AG10803 (cell line): ENCODE measurements at places on chromosomes 1 and 21.

DNA sequence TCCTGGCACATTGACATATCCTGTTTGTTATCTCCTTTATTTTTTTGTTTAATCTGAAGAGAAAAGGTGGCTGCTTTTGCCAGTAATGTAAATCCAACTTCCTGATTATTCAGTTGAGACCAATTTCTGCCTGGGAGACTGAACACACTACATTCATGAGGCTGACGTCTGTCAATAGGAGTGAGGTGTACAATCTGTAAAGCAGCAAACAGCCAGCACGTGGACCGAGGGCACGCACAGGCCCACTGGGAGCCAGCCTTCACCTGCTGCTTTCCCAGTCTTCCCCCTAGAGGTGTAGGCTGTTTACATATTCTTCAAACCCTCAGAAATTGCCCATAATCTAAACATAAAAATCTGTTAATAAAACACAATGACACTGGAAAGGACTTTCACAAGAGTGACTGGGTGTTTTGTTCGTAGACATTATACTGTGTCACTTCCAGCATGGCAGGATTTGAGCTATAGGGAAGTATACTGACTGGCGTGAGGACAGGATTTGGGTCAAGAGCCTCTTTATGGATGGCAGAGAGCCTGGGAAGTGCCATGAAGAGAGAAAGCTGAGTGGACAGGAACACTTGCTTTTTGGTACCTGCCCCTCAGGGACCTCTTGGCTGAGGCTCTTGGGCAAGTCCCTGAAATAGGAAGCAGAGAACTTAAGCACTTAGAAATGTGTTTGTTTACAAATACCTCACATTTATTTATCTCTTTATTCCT lies 552.9 kb upstream of the CAMK1G start:
- no peak for DNase-seq

- no peak for DNase-seq
Observed at GRCh38 chr1:89831462-89832120, 10.8 kb downstream of the LRRC8D start.

DNA sequence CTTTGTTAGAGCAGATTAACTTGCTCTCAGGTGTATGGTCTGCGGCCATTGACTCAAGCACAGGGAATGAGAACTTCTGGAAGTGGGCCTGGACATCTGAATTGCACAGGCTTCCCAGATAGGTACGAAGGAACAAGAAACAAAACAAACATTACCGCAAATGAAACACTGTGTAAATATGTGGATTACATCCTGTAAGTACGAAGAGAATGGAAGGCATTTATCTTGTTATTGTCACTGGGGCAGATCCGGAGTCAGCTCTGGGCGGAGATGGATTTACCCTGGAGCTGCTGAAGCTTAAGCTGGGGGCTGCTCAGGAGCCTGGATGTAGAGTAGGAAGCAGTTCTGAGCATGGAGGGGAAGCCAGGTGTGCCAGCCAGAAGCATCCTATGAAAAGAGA lies 6.8 kb downstream of the HES2 start:
- no peak for DNase-seq

DNA sequence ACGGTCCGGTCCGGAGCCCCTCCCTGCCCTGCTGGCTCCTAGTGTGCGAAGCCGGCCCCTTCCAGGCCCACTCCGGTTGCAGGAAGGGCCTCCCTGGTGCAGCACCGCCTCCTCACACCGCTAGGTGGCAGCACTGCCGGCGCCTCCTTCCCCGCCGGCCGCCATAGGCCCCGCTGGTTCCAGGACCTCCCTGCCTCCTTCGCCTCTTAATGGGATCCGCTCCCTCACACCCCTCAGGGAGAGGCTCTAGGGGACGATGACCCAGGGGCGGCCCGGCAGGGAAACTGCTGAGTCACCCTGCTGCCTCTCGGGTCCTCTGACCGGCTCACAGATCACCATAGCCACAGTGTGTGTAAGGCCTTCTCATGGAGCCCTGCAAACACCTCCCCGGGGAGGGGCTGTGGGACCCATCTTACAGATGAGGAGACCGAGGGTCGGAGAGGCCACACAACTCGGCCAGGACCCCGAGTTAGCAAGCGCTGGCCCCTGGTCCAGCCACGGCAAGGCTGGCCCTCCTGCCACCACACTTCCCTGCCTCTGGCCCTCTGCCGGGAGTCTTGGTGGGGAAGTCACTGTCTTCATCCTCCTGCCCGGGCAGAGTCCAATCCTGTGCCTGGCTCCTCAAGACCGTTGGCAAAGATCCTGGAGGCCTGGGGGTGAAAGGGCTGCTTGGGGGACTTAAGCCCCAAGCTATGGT lies 1.6 kb upstream of the AJAP1 start:
- peak; percentile 31 for DNase-seq

DNA sequence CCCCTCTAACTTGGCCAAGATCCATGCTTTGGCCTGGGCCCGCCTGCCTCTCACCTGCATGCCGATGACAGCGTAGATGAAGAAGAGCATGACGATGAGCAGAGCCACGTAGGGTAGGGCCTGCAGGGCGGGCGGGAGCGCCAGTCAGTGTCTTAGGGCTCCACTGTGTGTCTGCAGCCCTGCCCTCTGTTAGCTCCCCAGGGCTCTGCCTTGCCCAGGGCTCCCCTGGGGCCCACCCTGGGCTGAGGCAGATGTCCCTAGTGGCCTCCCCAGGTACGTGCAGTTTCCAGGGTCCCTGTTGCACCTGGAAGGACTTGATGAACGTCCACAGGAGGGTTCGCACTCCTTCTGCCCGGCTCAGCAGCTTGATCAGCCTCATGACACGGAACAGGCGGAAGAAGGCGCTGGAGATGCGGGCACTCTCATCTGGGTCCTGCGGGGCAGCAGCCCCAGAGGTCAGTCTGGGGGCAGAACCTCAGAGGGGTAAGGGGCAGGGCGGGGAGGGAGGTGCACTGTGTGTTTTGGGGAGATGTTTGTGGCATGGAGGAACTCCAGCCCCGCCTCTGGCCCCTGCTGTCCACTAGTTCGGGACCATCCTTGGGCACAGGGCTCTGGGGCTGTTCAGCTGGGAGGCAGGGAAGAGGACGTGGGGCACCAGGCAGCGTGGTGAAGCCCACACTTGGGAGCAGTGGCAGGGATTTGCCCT lies 29.8 kb upstream of the KIF21B start:
- DNase-seq, result no peak

- DNase-seq, result no peak
Observed at GRCh38 chr1:31423418-31423947, 10.5 kb downstream of the SERINC2 start.
